CD8-positive, alpha-beta T cell (primary cell): ENCODE measurements at places on chromosomes 7 and 10.
A peak's percentile ranks its signal among the peaks of the same experiment; 100 is the strongest.

DNA sequence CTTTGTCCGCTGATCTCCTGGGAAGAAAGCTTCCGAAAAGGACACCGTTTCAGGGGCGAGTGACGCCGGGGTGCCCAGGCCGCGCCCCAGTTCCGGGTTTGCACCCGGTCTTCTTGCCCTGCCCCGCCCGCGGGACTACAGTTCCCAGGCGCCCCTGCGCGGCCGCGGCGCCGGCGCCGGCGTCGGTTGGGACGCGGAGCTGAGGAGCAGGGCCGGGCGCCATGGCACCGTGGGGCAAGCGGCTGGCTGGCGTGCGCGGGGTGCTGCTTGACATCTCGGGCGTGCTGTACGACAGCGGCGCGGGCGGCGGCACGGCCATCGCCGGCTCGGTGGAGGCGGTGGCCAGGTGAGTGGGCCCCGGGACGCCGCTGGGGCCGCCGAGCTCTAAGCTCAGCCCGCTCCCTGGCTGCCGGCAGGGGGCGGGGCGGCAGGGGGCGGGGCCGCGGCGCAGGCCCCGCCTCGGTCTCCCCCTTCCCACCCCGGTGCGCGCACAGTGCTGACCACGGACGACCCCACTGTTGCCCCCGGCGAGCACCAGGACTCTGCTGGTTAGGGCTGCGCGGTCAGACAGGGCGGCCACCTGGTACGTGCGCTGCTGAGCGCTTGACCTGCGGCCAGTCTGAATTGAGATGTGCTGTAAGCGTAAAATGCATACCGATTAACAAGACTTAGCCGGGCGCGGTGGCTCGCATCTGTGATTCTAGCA lies at the start of gene LHPP:
Gene LHPP, plus strand, starts transcription at position 182 of the 706 bp plus-strand sequence. Its CDS starts 40 bp downstream, at position 222.
- peak; percentile 90 for DNase-seq

GRCh38 chr10:48981310-48981907 lies 41.8 kb upstream of the LRRC18 start:
- no peak for DNase-seq

- no peak for DNase-seq
These were observed 663 bp downstream of the VPS37D start for GRCh38 chr7:73668103-73668885.

- DNase-seq = no peak
These were observed 46.9 kb upstream of the KMT2E start for GRCh38 chr7:104967088-104967487.

GRCh38 chr10:3806603-3807002 lies 21.6 kb upstream of the KLF6 start:
- no peak for DNase-seq

DNA sequence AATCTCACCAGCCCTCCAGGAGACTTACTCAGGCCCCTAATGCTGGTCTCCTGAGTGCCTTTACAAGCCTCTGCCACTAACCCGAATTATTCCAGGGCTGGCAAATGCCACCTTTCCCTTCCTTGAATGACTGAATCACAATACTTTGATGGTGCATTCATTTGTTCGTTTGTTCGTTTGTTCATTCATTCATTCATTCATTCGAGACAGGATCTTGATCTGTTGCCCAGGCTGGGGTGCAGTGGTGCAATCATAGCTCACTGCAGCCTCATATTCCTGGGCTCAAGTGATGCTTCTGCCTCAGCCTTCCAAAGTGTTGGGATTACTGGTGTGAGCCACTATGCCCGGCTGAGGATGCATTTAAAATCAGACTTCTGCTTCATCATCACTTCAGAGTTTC lies 6.0 kb downstream of the ZNF12 start:
- DNase-seq = no peak

- DNase-seq = no peak
These were observed 53.1 kb downstream of the SLC16A12 start for GRCh38 chr10:89482256-89482655.

DNA sequence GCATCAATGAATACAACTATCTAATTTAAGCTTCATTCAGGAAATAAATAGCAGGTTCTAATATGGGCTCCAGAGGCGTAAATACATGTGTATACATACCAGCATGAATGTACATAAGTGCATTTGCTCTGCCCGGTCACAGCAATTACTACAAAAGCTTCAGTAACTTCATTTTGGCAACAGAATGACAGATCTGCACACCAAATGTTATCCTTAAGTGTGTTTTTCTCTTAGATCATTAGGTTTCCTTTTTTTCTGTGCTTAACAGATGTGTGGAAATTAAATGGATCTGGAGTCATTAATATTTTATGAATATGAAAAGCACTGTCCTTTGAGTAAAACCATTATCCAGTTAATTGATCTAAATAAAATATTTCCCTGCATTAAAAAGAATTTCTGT lies 159.0 kb upstream of the MEOX2 start:
- no peak for DNase-seq

DNA sequence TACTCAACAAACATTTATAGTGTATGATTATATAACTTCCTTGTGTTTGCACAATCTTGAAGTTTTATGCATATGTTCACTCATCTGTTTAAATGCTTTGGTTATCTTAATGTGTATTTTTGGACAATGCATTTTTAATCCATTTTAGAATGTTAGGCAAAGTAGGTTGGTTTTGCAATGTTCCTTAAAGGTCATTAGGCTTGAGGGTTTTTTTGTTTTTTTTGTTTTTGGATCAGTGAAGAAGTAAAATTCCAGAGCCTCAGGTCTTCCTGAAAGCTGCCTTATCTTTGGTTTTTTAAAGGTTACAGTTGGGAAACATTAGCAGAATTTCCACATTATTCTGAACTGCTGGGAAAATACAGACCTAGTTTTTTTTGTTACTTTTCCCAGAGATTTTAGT lies 12.8 kb downstream of the MDFIC start:
- DNase-seq = no peak

- no peak for DNase-seq
These were observed 10.0 kb downstream of the ZCCHC24 start for GRCh38 chr10:79435271-79436065.

DNA sequence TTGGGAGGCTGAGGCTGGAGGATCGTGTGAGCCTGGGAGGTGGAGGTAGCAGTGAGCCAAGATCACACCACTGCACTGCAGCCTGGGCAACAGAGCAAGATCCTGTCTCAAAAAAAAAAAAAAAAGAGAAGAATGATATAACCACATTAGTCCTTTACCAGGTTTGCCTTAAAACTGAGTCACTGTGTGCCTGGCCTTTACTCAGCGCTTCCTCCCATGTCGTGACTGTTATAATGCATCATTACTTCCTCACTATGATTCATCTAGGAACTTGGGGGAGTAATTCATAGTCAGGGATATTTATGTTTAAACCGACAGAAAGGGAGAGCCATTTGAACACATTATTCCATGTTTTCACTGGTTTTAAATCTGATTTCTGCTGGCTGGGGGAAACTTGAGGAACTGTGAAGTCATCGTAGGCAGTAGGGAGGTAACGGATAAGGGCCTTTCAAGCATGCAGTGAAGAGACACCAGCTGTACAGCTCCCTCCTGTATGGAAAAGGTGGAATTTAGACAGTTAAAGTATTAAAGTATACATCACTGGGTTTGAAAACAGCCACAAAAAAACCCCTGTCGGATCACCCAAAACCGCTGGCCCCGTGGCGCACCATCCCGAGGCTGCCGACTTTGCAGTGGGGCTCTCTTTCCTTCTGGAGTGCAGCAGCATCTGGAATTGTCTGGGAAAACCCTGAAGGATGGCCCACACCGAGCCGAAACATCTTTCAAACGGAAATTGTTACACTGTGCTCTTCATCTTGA lies 119.8 kb downstream of the NKX6-2 start:
- no peak for DNase-seq

DNA sequence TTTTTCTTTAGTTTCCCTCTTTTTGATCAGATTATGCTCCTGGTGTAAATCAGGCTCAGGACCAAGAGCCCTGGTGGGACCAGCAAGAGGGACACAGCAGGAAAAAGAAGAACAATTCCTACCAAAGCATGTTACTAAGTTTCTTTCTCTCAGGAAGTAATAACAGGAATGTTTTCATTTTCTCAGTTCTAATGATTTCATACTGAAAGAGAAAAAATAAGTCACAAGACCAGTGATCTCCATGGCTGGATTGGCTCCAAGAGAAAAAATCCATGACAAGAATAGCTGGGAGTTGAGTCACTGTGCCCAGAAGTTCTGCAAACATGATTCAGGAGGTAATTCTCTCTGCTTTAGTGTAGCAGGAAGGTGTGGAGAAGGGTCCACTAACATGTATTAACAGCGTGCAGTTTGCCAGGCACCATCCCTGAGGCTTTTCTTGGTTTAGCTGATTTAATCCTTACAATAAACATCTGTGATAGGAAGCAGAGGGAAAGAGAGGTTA lies 23.8 kb upstream of the IFIT2 start:
- no peak for DNase-seq

GRCh38 chr10:18209241-18209640 lies 69.0 kb downstream of the CACNB2 start:
- no peak for DNase-seq

- DNase-seq = no peak
These were observed 89.2 kb downstream of the AOAH start for GRCh38 chr7:36635091-36635490.

DNA sequence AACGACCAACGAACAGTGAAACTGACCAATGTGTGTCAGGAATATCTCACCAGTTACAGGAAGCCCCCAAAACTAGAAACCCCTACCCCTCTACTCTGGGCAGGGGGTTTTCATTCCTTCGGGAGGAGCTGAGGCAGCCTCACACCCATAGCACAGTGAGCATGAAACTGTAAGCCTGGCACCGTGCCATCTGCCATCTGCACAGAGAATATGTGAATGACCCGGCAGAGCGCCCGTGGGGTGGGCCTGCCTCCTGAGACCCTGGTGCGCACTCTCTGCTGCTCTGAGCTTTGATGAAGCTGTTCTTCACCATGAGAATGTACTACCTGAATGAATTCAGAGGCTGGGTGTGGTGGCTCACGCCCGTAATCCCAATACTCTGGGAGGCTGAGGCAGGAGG lies 27.1 kb downstream of the DAGLB start:
- no peak for DNase-seq

GRCh38 chr7:139972029-139972428 lies 90.7 kb downstream of the PARP12 start:
- DNase-seq = no peak
